ENCODE measurements at places on chromosomes 12 and 14. TPM values are rescaled to one million over a fixed set of nuclear protein-coding genes. Genes with fewer than 3 reads are reported as not detected.

ZNF84 gene
- 93.5 TPM for polyA plus RNA-seq

RHOJ gene
- 21.8 TPM for polyA plus RNA-seq

KRT78 gene
- not detected for polyA plus RNA-seq

PRH2 gene
- polyA plus RNA-seq, result 0.50 TPM

KLRC4 gene
- polyA plus RNA-seq, result not detected

DBX2 gene
- polyA plus RNA-seq, result 0.08 TPM

DPPA3 gene
- polyA plus RNA-seq, result 0.17 TPM

RAD9B gene
- polyA plus RNA-seq, result 1.4 TPM

E2F7 gene
- 12.2 TPM for polyA plus RNA-seq

SDR9C7 gene
- 0.32 TPM for polyA plus RNA-seq

SLCO1B3 gene
- not detected for polyA plus RNA-seq

P2RX7 gene
- polyA plus RNA-seq, result 1.0 TPM

SCNN1A gene
- 80.1 TPM for polyA plus RNA-seq

ARL6IP4 gene
- 152 TPM for polyA plus RNA-seq

KRT8 gene
- polyA plus RNA-seq, result 223 TPM

CCDC175 gene
- polyA plus RNA-seq, result 1.3 TPM

USP44 gene
- polyA plus RNA-seq, result 2.4 TPM

ZFYVE21 gene
- 54.0 TPM for polyA plus RNA-seq

ITGA7 gene
- polyA plus RNA-seq, result 35.2 TPM

JPH4 gene
- 8.9 TPM for polyA plus RNA-seq

CCDC197 gene
- not detected for polyA plus RNA-seq

FOXM1 gene
- 46.4 TPM for polyA plus RNA-seq

HNF1A gene
- polyA plus RNA-seq, result 14.5 TPM

TAS2R8 gene
- polyA plus RNA-seq, result not detected

FOXA1 gene
- polyA plus RNA-seq, result 3.2 TPM

ANG gene
- 3.3 TPM for polyA plus RNA-seq

GPRC5A gene
- polyA plus RNA-seq, result 7.9 TPM

CLEC4D gene
- polyA plus RNA-seq, result 0.43 TPM

KLRC1 gene
- 2.2 TPM for polyA plus RNA-seq

GLS2 gene
- polyA plus RNA-seq, result 2.7 TPM

TAMALIN gene
- polyA plus RNA-seq, result 23.4 TPM

SYNJ2BP gene
- polyA plus RNA-seq, result 51.6 TPM

WNT1 gene
- polyA plus RNA-seq, result not detected

HCAR1 gene
- polyA plus RNA-seq, result 3.0 TPM

KLRC3 gene
- 0.27 TPM for polyA plus RNA-seq

TAS2R50 gene
- 0.18 TPM for polyA plus RNA-seq

CCDC177 gene
- 0.05 TPM for polyA plus RNA-seq

OR4E2 gene
- polyA plus RNA-seq, result 0.05 TPM

CISTR gene
- not detected for polyA plus RNA-seq

PROX2 gene
- polyA plus RNA-seq, result 4.3 TPM

SELPLG gene
- polyA plus RNA-seq, result 1.3 TPM

VCPKMT gene
- 16.9 TPM for polyA plus RNA-seq

ESPL1 gene
- 18.9 TPM for polyA plus RNA-seq

DTX1 gene
- 12.4 TPM for polyA plus RNA-seq

HHIPL1 gene
- 0.98 TPM for polyA plus RNA-seq

CLEC7A gene
- 2.8 TPM for polyA plus RNA-seq

RNFT2 gene
- 8.6 TPM for polyA plus RNA-seq

PRPH gene
- polyA plus RNA-seq, result not detected

DDX11 gene
- polyA plus RNA-seq, result 75.7 TPM

KRT79 gene
- not detected for polyA plus RNA-seq

KCTD10 gene
- 51.9 TPM for polyA plus RNA-seq

LGMN gene
- polyA plus RNA-seq, result 124 TPM

PTCSC3 gene
- 0.67 TPM for polyA plus RNA-seq

MGST1 gene
- 29.8 TPM for polyA plus RNA-seq

All from left kidney (tissue), 8 donors.